Endothelial cell of umbilical vein (primary cell): ENCODE measurements at places on chromosomes 6 and 20. TPM values are rescaled to one million over a fixed set of nuclear protein-coding genes. Genes with fewer than 3 reads are reported as not detected.

The IFNGR1 gene
- total RNA-seq, result 27.5 and 31.2 TPM in 2 replicates

The RAD21L1 gene
- total RNA-seq, result not detected in 2 replicates

The CDH4 gene
- 0.51 and 0.81 TPM in 2 replicates for total RNA-seq

The NT5E gene
- 48.2 and 115 TPM in 2 replicates for total RNA-seq

The COL9A3 gene
- 0.60 and 0.76 TPM in 2 replicates for total RNA-seq

The IL17F gene
- not detected in 2 replicates for total RNA-seq

The SAMD3 gene
- total RNA-seq, result not detected in 2 replicates

The C6orf141 gene
- total RNA-seq, result 13.7 and 15.5 TPM in 2 replicates

The ZNF341 gene
- 3.9 and 4.9 TPM in 2 replicates for total RNA-seq

The SIRPB1 gene
- total RNA-seq, result 6.5 and 9.5 TPM in 2 replicates

The PRPH2 gene
- total RNA-seq, result 0.40 and 0.48 TPM in 2 replicates

The SALL4 gene
- 1.4 and 1.9 TPM in 2 replicates for total RNA-seq

The TMEM170B gene
- total RNA-seq, result 4.1 and 4.2 TPM in 2 replicates

The GRM1 gene
- not detected in 2 replicates for total RNA-seq

The TREM1 gene
- not detected in 2 replicates for total RNA-seq

The NOX3 gene
- total RNA-seq, result not detected in 2 replicates

The RBPJL gene
- not detected in 2 replicates for total RNA-seq

The ID1 gene
- total RNA-seq, result 64.4 and 78.9 TPM in 2 replicates

The TULP1 gene
- total RNA-seq, result not detected in 2 replicates

The IL17A gene
- not detected in 2 replicates for total RNA-seq

The TRIM31 gene
- total RNA-seq, result not detected in 2 replicates

The PI3 gene
- total RNA-seq, result not detected in 2 replicates

The OTOR gene
- total RNA-seq, result not detected in 2 replicates

The TFAP2C gene
- not detected in 2 replicates for total RNA-seq

The DLK2 gene
- total RNA-seq, result not detected in 2 replicates

The SLC26A8 gene
- not detected in 2 replicates for total RNA-seq

The CGAS gene
- total RNA-seq, result 7.3 and 7.4 TPM in 2 replicates

The C2 gene
- total RNA-seq, result 0.60 TPM in 1 of 2 replicates, not detected in the other

The KCNQ2 gene
- not detected in 2 replicates for total RNA-seq

The CPNE5 gene
- 18.8 and 32.1 TPM in 2 replicates for total RNA-seq

The TBC1D20 gene
- total RNA-seq, result 30.6 and 34.3 TPM in 2 replicates

The SLC22A7 gene
- not detected in 2 replicates for total RNA-seq

The CNKSR3 gene
- total RNA-seq, result 11.0 and 15.6 TPM in 2 replicates

The XRN2 gene
- 62.5 and 66.6 TPM in 2 replicates for total RNA-seq

The HLA-DMB gene
- 0.39 TPM in 1 of 2 replicates, not detected in the other for total RNA-seq

The MUC22 gene
- total RNA-seq, result not detected in 2 replicates

The RMND1 gene
- total RNA-seq, result 17.2 and 21.4 TPM in 2 replicates

The ADISSP gene
- total RNA-seq, result 55.0 and 55.8 TPM in 2 replicates

The WASF1 gene
- 20.9 and 23.2 TPM in 2 replicates for total RNA-seq

The COL10A1 gene
- not detected in 2 replicates for total RNA-seq

The PLA2G7 gene
- not detected in 2 replicates for total RNA-seq

The COL12A1 gene
- 89.1 and 102 TPM in 2 replicates for total RNA-seq

The CHRNA4 gene
- total RNA-seq, result not detected in 2 replicates

The PLN gene
- not detected in 2 replicates for total RNA-seq

The MMP24 gene
- total RNA-seq, result 0.27 and 0.32 TPM in 2 replicates

The PCIF1 gene
- total RNA-seq, result 25.8 and 27.2 TPM in 2 replicates

The KIF6 gene
- not detected in 2 replicates for total RNA-seq

The SLC24A3 gene
- total RNA-seq, result not detected in 2 replicates

The BCAS1 gene
- total RNA-seq, result not detected in 2 replicates

The HLA-DOA gene
- total RNA-seq, result not detected in 2 replicates

The TPX2 gene
- 112 and 114 TPM in 2 replicates for total RNA-seq
